ENCODE measurements at places on chromosomes 2 and 18. TPM values are rescaled to one million over a fixed set of nuclear protein-coding genes. Genes with fewer than 3 reads are reported as not detected.

The CYP1B1 gene
- 1.4 TPM for total RNA-seq

The ETAA1 gene
- total RNA-seq, result 10.3 TPM

DNA sequence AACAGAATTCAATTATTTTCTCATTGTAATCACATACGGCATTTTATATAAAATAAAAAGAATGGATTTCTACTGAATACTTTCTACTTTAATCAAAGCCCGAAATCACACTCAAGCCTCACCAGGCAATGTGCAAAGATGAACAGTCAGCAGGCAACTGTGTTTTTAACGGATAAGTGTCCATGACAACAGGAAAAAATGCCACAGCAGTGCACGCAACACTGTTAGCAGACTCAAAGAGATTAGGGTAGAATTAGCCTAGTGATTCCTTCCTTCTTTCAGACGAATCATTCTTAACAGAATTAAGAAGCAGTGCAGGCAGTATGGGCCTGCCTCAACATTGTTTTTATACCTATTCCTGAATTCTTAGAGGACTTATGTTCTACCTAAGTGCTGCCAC lies 135.6 kb downstream of the CDH2 start:
- no peaks in the 10 kb centered on the region for H3K4me1 ChIP-seq
- no peaks in the 10 kb centered on the region for H3K36me3 ChIP-seq
- DNase-seq, result no peak
- H3K27ac ChIP-seq, result no peak overlapping the region
- no peak overlapping the region for H3K4me3 ChIP-seq

The CYRIA gene
- total RNA-seq, result 37.4 TPM

The ZSWIM2 gene
- not detected for total RNA-seq

- no peaks in the 10 kb centered on the region for H3K36me3 ChIP-seq
- H3K27ac ChIP-seq, result no peak overlapping the region
- no peak for DNase-seq
- no peaks in the 10 kb centered on the region for H3K27me3 ChIP-seq
Measured at GRCh38 chr2:149020432-149020851, 18.1 kb upstream of the LYPD6B start.

DNA sequence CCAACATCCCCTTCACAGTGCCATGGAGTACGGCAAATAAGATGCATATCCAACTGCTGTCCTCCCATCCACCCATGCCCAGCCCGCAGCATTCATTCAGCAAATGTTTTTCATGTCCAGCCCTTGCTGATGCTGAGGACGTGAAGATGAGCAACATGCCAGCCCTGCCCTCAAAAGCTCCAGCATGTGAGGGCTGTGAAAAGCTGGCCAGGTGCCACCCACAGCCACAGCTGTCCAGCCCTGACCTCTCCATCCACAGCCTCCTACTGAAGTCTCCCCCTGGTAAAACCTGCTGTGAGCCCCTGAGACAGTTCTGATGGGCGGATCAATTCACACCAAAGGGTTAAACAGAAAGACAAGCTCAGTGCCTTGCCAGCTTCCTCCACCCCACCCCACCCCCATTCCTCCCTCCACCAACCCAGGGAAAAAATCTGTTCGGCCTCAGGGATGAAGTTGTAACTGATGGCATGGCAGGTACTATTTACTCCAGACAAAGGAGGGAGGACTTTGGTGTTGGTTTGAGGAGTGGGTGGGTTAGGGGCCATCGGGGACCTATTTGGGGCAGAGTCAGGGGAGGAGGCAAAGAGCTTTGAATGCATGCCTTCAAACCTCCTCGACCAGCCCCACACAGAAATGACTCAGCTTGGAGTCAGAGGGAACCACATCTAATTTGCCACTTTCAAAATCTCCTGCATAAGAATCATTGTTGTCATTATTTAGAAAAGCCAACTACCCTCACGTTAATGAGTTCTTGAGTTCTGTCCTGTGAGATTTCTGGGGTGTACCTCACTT lies 4.3 kb downstream of the ZBTB7C start:
- H3K4me3 ChIP-seq, result no peak overlapping the region
- no peak for DNase-seq
- H3K4me1 ChIP-seq, result peaks cover 6% of the 10 kb centered on the region
- peaks cover 23% of the 10 kb centered on the region for H3K27me3 ChIP-seq
- no peaks in the 10 kb centered on the region for H3K36me3 ChIP-seq

The RPRM gene
- not detected for total RNA-seq

The HOXD13 gene
- total RNA-seq, result not detected

- H3K4me3 ChIP-seq, result no peak overlapping the region
- no peaks in the 10 kb centered on the region for H3K27me3 ChIP-seq
- H3K36me3 ChIP-seq, result peaks cover 34% of the 10 kb centered on the region
- H3K4me1 ChIP-seq, result no peaks in the 10 kb centered on the region
- no peak for DNase-seq
Measured at GRCh38 chr2:197460649-197461048, 7.3 kb downstream of the COQ10B start.

GRCh38 chr2:171566057-171566456 lies 43.8 kb downstream of the CYBRD1 start:
- no peak for DNase-seq
- H3K27me3 ChIP-seq, result no peaks in the 10 kb centered on the region
- H3K4me1 ChIP-seq, result no peaks in the 10 kb centered on the region
- no peak overlapping the region for H3K4me3 ChIP-seq

DNA sequence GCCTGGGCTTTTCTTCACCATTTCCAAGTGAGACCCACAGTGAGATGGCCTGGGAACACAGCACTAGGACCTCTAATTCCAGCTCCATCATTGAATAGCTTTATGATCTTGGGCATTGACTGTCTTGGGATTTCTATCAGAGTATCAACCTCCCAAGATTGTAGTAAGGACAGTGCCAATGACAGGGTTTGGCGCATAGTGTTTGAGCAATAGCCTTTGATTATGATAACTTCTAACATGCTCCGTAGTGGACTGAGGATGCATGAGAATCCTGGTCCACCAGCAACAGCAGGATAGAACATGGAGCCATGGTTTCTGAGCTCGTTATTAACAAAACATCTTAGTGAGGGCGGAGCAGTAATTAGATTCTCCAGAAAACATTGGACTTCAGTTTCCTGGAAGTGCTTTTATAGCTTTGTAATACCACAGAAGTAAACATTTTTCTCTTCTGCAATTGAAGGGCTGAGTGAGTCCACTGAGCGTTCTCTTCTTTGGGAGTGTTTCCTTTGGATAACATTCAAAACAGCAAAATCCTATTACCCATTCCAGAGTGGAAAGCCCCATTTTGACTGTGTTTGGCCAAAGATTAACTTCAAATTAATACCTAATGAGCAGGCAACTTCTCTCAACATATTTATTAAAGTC lies 63.7 kb downstream of the IL1R2 start:
- H3K27ac ChIP-seq, result no peak overlapping the region
- H3K4me1 ChIP-seq, result no peaks in the 10 kb centered on the region
- H3K4me3 ChIP-seq, result no peak overlapping the region
- no peaks in the 10 kb centered on the region for H3K36me3 ChIP-seq

The LRATD1 gene
- total RNA-seq, result not detected

DNA sequence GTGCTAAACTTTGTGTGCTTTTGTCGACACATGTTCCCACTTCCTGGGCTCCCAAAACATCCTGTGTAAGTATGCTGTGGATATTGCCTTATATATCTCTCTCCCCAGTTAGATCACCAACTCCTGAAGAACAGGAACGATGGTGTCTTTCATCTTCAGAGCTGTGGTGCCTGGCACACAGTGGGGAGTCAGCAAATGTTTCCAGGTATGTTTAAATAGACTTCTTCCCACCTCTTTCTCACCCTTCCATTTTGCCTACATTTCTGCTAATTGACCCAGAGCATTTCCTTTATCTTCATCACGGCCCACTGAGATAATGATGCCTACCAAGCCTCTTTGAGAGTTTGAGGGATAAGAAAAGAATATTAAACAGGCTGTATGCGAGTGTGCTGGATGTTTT lies 60.7 kb downstream of the RND3 start:
- no peak for DNase-seq
- H3K4me1 ChIP-seq, result no peaks in the 10 kb centered on the region
- H3K36me3 ChIP-seq, result no peaks in the 10 kb centered on the region
- no peak overlapping the region for H3K4me3 ChIP-seq
- no peaks in the 10 kb centered on the region for H3K27me3 ChIP-seq

DNA sequence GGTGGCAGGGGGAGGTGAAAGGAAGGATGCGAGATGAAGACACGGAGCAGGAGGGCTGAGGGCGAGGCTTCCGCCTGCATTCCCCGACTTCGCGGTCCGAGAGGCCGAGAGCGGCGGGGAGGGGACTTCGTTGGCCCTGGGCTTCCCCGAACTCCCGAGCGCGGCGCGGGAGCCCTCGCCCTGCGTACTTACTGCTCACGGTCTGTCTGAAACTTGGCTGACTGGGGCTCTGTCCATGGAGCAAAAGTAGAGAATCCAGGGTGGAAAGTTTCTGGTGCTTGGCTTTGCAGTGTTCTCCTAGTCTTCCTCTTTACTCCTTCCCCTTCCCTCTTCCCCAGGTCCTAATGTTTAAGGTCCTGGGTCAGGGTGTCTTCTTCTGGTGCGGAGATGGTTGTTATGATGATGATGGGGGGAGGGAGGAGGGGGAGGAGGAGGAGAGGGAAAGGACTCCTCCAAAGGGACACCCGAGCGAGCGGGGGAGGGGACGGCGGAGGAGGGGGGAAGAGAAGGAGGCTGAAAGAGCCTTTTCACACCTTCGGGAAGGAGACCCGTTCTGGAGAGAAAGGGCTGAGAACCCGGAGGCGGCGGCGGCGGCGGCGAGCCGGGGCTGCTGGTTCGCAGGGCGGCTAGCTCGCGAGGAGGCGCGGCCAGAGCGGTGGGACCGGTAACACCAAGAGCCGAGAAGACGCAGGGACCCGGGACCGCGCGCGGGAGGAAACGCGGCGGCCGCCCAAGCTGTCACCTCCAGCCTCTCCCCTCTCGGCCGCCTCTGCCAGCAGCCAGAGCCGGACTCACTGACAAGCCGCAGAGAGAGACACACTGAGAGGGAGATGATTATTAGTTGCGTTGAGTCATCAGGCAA lies at the start of gene SATB2:
SATB2 (minus strand) TSS at position 793 of the 862 bp plus-strand sequence. CDS start 1,902 bp downstream, outside the sequence.
- DNase-seq, result peak; percentile 49
- H3K27ac ChIP-seq, result no peak within 1 kb of the TSS
- H3K4me1 ChIP-seq, result peaks cover 33% of the 10 kb centered on the region
- no peaks in the 10 kb centered on the region for H3K36me3 ChIP-seq

The UGT1A5 gene
- total RNA-seq, result not detected

The MEIS1 gene
- total RNA-seq, result 3.6 TPM

GRCh38 chr2:121164042-121164441 lies 121.0 kb downstream of the TFCP2L1 start:
- H3K4me3 ChIP-seq, result no peak overlapping the region
- H3K27me3 ChIP-seq, result no peaks in the 10 kb centered on the region

GRCh38 chr18:6963452-6964097 lies 154.0 kb downstream of the LAMA1 start:
- no peaks in the 10 kb centered on the region for H3K36me3 ChIP-seq
- H3K27ac ChIP-seq, result no peak overlapping the region
- no peak for DNase-seq
- no peaks in the 10 kb centered on the region for H3K27me3 ChIP-seq
- no peak overlapping the region for H3K4me3 ChIP-seq

The CENPA gene
- total RNA-seq, result 0.38 TPM

The TXNDC2 gene
- total RNA-seq, result not detected

- no peaks in the 10 kb centered on the region for H3K4me1 ChIP-seq
- no peak overlapping the region for H3K4me3 ChIP-seq
- H3K36me3 ChIP-seq, result no peaks in the 10 kb centered on the region
- DNase-seq, result no peak
- no peak overlapping the region for H3K27ac ChIP-seq
Measured at GRCh38 chr2:118687192-118687591, 160.3 kb downstream of the EN1 start.

DNA sequence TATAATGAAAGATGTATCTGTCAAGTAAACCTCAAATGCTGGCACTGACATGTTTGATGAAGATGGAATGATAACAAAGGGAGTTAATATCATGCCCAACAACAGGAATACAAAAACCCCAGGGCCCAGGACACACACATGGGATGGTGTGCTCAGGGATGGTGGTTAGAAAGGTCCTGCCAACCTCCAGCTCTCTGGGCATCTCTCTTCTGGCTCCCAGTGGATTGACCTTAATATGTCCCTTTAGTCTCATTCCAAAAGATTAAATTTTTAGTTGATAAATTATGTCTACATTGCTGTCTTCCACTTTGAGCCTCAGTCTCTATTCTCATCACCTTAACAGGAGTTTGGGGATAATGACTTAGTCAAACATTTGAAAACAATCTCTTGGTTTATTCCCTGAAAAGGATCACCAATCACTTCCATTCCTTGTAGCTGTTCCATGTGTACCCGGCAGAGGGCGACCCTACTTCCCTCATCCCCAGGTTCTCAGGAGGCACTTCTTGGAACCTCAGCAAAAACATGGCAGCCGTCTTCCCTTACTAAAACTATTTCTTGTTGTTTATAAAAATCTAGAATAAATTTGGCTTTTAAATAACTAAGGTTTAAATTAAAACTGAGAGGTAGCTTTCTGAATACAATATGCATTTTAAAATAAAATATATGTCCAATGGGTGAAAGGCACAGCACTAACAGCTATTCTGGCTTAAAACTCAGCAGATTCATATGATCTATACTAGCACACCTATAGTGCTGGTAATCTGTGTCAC lies 29.6 kb downstream of the MCEE start:
- H3K4me3 ChIP-seq, result no peak overlapping the region
- H3K27ac ChIP-seq, result no peak overlapping the region
- H3K4me1 ChIP-seq, result no peaks in the 10 kb centered on the region
- H3K27me3 ChIP-seq, result no peaks in the 10 kb centered on the region
- no peaks in the 10 kb centered on the region for H3K36me3 ChIP-seq
- DNase-seq, result no peak

GRCh38 chr18:61998957-61999356 lies 106.2 kb upstream of the RNF152 start:
- no peaks in the 10 kb centered on the region for H3K36me3 ChIP-seq
- H3K4me1 ChIP-seq, result no peaks in the 10 kb centered on the region
- DNase-seq, result no peak
- H3K4me3 ChIP-seq, result no peak overlapping the region

- H3K4me1 ChIP-seq, result no peaks in the 10 kb centered on the region
- DNase-seq, result peak; percentile 49
- H3K36me3 ChIP-seq, result peaks cover 14% of the 10 kb centered on the region
Measured at GRCh38 chr2:172472446-172473033, 45.2 kb downstream of the ITGA6 start.

- no peak overlapping the region for H3K27ac ChIP-seq
- H3K27me3 ChIP-seq, result no peaks in the 10 kb centered on the region
- no peaks in the 10 kb centered on the region for H3K36me3 ChIP-seq
Measured at GRCh38 chr2:132936791-132937190, 266.8 kb upstream of the LYPD1 start.

The SPC25 gene
- total RNA-seq, result 1.0 TPM

The TUBA3D gene
- total RNA-seq, result not detected

- no peaks in the 10 kb centered on the region for H3K36me3 ChIP-seq
- DNase-seq, result no peak
- H3K27me3 ChIP-seq, result no peaks in the 10 kb centered on the region
- H3K4me1 ChIP-seq, result no peaks in the 10 kb centered on the region
Measured at GRCh38 chr2:150690261-150690660, 202.8 kb upstream of the RND3 start.

The ST6GAL2 gene
- not detected for total RNA-seq

Measured in natural killer cell (primary cell).